NCI-H187 treated with DMSO at 0.1 percent for 48 hours (cell line): ENCODE measurements at places on chromosomes 3 and 15.

- DNase-seq: no peak
Measured at GRCh38 chr3:50163572-50164455, 8.7 kb downstream of the SEMA3F start.

DNA sequence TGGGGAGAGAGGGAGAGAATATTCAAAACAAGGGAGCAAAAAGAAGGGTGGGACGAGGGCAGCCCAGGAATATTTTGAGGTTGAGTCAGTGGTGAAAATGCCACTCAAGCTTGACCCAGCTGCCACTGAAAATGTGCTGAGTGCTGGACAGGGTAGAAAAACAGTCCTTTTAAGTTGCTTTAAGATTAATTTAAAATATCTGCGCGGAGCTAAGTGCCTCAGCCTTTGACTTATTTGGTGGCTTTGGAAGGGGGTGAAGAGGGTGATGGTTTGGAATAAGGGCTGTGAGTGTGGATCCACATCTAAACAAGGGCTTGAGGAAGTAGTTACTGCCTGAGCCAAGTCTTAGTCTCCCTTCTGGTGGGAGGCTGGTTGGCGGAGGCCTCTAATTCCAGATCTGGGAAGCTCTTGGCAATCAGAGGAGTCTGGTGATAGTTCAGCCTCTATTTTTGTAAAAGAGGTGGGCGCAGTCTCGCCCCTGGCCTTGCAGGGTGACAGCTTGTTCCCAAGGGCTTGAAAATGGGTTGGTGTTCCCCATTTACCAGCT, 280.8 kb upstream of the ROPN1 start:
- DNase-seq: no peak

GRCh38 chr15:74229686-74230085, 6.4 kb upstream of the CCDC33 start:
- DNase-seq: no peak

DNA sequence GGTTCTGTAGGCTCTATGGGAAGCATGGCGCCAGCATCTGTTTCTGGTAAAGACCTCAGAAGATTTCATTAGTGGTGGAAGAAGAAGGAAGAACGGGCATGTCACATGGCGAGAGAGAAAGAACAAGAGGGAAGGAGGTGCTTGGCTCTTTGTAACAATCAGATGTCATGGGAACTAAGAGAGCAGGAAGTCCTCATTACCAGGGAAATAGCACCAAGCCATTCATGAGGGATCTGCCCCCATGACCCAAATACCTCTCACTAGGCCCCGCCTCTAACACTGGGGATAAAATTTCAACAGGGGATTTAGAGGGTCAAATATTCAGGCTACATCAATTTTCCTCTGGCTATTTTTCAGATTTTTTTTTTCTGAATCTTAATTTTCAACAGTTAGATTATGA, 954.3 kb downstream of the SQOR start:
- no peak for DNase-seq

GRCh38 chr15:42344763-42345162, 14.5 kb upstream of the CAPN3 start:
- DNase-seq: no peak

- no peak for DNase-seq
Measured at GRCh38 chr3:7410782-7411181, 549.9 kb downstream of the GRM7 start.

DNA sequence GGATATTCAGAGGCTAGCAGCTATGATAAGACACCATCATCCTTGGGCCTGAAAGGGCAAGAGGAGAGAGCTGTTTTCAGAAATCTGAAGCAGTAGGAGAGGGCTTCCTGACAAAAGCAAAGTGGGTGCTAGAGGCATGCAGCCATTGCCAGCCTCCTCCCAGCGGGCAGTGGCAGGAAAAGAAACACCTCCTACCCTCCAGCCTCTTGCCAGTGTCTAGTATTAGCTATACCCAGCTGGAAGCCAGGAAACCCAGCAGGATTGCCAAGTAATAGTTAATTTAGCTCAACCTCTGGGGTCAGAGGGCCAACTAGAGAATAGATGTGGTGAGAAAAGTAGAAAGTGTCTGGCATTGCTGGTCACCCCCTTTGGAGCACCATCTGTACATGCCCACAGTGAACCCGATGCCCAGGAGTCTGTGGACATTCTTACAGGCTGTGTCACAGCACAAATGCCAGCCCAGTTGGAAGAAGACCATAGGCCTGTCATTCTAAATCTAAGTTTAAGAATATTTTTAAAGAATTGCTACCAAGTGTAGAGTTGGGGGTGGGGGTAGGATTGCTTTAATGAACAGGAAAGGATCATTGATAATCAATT, 85.3 kb downstream of the HCN4 start:
- DNase-seq: no peak

DNA sequence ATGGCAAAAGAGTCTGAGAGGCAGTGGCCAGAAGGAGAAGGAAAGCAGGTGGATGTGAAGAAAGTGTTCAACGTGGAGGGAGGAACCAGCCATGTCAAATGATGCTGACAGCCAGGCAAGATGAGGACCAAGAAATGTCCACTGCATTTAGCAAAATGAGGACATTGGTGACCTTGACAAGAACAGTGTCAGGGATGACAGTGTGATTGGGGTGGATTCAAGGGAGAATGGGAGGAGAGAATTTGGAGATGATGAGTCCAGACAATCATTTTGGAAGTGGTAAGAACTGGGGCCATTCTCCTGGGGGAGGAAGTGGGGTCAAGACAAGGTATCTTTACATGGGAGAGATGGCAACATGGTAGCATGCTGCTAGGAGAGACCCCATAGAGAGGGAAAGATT, 47.4 kb downstream of the CPN2 start:
- DNase-seq: no peak

DNA sequence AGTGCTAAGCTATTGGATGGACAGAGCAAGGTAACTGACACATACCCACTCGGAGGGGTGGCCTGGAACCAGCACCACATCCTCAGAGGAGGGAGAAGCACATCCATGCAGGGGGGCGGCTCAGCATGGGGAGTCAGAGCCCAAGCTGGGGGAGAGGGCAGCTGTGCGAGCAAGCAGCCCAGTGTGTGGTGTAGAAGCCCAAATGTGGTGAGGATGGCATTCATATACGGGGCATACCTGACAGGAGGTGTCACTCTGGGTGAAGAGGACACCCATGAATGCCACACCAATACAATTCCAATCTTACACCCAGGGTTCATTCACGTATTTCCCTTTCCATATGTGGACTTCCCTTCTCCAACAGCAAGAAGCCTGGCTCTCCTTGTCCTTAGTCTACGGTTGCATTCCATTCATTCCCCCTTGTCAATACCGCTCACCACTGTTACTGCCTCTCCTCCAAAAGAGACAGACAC, 58.7 kb upstream of the ACAN start:
- DNase-seq: no peak

- no peak for DNase-seq
Measured at GRCh38 chr3:48830715-48831114, 17.0 kb downstream of the PRKAR2A start.

DNA sequence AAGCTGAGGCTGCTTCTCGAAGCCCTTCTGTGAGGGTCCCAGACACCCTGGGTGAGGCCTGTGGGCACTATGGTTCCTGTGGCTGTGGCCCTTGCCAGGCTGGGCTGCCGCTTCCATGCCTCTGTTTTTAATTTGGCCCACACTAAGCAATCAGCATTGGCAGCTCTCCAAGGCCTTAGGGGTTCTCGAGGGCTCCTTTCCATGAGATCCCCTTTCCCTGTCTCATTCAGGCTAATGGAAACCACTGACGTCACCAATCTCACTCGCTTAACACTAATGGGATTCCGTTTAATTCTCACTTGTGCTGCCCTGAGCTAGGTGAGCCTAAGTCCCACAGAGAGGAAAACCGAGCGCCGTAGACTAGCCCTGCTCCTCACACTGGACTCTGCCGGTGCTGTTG, 60.2 kb upstream of the RAB6B start:
- no peak for DNase-seq

- no peak for DNase-seq
Measured at GRCh38 chr3:23304424-23304823, 101.3 kb downstream of the UBE2E2 start.

DNA sequence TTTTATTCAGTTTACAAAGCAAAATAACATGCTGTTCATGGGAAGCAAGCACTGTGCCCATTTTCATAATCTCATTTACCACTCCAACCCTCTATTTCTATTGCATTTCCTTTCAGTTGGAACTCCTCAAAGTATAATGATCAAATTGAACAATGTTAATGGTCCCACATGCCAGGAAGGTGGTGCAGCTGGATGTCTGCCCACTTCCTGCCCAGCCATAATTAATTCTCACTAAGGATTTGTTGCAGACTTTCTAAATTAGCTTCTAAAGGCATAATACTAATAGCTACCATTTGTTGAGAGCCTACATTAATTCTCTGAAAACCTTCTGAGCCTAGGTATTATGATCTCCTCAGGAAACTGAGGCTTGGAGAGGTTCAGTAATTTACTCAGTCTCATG, 316.1 kb upstream of the TPM1 start:
- no peak for DNase-seq

GRCh38 chr3:128487538-128487812, 5.5 kb downstream of the GATA2 start:
- DNase-seq: no peak

- no peak for DNase-seq
Measured at GRCh38 chr3:86969500-86970189, 21.3 kb downstream of the VGLL3 start.

GRCh38 chr15:38609097-38609738, 44.6 kb upstream of the RASGRP1 start:
- no peak for DNase-seq

GRCh38 chr15:25706176-25706955, 156.8 kb downstream of the ATP10A start:
- no peak for DNase-seq

DNA sequence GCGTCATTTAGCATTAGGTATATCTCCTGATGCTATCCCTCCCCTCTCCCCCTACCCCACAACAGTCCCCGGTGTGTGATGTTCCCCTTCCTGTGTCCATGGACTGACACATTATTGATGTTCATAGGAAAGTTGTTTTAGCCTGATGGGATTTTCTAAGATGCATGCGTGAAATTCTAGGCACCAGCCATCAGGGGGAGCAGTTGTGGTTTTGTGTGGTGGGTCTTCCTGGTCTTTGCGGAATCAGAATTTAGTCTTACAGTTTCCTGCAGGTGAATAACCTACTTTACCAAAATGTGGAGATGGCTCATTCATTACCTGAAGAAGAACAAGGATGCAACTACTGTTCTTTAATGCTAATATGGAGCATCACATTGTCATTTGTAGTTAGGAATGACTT, 455.0 kb upstream of the THBS1 start:
- no peak for DNase-seq

GRCh38 chr3:171157286-171157685, 130.8 kb upstream of the SLC2A2 start:
- no peak for DNase-seq

DNA sequence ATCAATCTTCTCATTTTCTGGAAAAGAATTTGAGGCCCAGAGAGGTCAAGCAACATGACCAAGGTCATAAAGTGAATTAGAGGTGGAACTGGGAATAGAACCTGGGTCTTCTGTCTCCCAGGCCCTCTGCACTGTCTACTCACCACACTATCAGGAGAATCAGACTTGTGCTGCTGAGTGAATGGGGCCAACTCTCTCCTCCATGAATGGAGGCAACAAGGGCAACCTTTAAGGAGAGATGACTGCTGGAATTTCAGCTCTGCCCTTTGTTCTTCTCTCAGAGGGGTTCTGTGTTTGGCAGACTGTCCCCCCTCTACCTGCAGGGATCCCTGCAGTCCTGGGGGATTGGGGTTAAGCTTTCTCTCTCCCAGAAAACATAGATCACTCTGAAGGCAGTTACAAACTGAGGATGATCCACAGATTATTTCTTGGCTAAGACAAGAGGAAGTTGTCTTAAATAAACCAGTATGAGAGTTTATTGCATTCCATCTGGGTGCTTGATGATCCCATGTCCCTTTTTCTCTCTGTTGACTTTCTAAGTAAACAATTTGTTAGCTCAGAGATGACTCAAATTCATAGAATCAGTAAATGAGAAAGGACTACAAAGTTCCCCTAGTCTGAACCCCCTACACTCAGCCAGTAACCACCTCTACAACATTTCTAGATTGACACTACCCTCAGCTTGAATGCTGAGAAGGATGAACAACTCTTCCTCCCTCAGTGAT, 99.0 kb upstream of the LIPC start:
- DNase-seq: no peak

DNA sequence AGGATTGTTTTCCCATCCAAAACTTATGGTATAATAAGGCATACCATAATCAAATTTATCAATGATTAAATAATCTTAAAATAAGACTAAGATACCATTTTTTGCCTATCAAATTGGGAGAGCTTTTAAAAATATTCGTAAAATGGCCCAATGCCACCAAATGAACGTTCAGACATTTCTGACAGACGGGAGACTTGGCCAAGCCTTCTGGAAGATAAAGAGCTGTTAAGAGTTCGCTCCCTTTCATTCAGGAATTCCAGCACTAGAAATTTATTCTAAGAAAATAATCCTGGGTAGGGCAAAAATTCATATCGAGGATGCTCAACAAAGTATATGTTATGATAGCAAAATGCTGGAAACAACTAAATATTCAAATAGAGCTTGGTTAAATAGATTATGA, 85.6 kb upstream of the NEO1 start:
- DNase-seq: no peak

- DNase-seq: no peak
Measured at GRCh38 chr3:24088782-24089181, 143.7 kb downstream of the NR1D2 start.

GRCh38 chr15:45585069-45585791, 1.9 kb upstream of the BLOC1S6 start:
- no peak for DNase-seq

DNA sequence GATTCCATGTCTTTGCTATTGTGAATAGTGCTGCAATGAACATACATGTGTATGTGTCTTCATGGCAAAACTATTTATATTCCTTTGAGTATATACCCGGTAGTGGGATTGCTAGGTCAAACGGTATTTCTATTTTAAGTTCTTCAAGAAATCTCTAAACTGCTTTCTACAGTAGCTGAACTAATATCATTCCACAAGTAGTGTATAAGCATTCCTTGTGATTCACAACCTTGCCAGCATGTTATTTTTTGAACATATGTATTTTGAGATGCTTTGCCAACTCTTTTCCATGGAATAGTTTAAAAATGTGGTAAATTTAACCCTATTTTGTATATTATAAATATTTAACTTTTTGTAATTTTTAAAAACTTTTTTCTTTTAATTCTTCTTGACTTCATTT, 592.7 kb upstream of the NAALADL2 start:
- DNase-seq: no peak

DNA sequence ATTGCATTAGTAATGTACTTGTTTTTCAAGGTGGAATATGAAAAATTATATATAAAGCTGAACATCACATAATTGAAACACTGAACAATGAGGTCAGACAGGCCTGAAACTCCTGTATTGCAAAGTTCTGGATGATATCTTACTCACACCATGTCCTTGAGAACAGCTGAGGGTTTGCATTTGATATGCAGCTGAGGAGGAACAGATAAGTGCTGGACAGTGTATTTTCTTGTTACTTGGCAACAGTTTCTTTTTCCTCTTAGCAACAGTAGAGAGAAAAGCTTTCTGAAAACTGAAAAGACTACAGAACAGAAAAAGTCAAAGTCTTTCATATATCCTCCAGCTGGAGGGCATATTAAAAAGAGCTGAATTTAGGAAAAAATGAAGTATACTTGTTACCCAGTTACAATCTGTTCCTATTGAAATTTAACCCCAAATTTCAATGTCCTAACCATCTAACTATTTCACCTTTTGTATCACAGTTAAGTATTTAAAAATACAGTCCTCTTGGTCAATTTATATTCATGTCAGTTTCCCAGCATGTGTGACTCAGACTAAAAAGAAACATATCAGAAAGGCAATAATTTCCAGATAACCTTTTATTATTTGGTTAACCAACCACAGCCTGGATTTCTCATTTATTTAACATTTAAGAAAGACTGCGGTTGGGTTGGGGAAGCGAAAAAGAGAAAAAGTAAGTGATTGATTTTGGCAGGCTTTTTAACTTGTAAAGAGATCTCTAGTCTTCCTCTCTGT, 733.0 kb upstream of the DPPA4 start:
- no peak for DNase-seq
